Globus pallidus (tissue), 1 donor: ENCODE measurements at places on chromosomes 4 and X.

DNA sequence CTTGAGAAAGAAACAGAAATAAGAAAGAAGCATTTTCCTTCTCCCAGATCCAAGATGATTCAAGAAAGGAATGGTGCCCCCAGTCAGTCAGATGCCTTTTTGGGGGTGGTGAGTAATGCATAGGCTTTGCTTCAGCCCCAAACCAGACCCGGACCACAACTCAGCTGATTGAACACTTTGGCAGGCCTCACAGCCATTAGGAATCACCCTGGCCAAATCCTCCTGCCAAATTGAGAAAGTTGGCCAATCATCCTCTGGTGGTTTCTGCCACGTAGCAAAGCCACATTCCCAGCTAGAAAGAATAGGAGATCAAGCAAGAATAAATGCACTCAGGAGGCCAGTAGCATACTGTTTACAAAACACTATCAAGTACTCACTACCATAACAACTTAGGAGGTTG, 33.7 kb downstream of the FRMD7 start:
- no peak for DNase-seq

GRCh38 chrX:28225513-28225912, 244.3 kb upstream of the DCAF8L1 start:
- no peak for DNase-seq

GRCh38 chrX:72713130-72713529, 976 bp downstream of the PHKA1 start:
- DNase-seq, result no peak

DNA sequence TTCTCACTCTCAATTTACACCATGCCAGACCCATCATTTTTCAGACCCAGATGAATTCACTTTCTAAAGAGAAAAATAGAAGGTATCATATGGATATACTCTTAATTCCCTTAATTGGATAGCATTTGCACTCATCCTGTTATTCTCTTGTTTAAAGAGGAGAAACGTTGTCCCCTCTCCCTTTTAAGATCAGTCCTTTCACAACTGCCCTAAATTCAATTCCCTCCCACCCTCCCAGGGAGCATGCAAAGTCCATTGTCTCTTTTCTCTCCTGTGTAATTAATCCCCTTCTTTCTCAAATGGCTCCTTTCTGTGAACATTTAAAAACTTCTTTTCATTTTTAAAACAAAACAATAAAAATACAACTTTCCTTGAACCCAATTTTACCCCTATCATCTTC, 124.7 kb upstream of the TLL1 start:
- no peak for DNase-seq

- no peak for DNase-seq
These were observed 33.0 kb downstream of the SULT1B1 start for GRCh38 chr4:69727426-69727825.

DNA sequence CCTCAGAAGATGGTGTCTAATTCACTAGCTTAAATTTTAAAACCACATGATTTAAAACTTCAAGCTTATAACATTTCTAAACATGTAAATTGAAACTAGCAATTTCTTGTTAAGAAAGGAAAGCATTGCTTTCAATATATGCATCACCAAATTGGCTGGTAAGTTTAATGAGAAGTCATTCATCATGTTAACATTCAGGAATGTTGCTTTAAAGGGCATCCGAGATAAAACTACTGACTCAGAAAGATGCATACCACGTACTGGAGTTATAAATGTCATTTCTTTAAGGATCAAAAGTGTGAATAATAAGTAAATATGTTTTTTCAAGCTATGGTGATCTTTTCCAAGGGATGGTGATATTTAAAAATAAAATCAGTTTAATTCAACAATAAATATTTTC, 83.3 kb upstream of the VCX2 start:
- no peak for DNase-seq

DNA sequence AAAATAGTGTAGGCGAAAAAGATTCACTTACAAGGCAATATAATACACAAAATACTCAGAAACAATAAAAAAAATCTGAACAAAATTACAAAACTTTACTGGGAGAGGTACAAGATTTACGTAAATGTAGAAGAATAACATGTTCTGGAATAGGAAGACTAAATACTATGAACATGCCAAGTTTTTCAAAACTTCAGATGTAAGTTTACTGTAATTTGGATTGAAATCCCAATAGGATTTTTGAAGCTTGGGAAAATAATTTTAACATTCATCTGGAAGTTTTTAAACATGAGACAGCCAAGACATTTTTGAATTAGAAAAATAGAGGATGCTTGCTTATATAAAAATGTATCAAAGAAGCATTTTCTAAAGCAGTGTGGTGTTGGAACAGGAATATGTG, 30.5 kb upstream of the CT83 start:
- DNase-seq, result no peak

DNA sequence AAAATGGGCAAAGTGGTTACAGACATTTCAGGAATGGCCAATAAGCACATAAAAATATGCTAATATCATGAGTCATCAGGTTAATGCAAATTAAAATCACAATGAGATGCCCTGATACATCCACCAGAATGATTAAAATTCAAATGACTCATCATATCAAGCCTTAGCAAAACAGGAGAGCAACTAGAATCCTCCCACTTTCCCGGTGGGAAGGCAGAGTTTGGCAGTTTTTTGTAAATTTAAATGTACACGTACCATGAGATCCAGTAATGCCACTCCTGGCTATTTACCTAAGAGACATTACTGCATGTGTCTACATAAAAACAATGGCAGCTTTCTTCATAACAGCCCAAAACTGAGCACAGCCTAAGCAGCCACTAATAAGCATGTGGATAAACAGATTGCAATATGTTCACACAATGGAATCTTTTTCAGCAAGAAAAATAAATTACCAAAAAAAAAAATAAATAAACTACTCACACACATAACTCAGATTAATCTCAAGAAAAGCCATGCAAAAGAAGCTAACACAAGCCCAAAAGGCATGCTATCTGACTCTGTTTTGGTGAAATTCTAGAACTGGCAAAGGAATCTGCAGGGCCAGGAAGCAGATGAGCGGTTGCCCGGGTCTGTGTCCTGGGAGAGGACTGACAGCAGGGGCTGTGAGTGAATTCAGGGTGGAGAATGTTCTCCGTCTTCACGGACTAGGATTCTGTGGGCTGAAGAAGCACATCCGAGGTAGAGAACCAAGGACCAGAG, 48.8 kb downstream of the AFAP1 start:
- DNase-seq, result no peak

GRCh38 chr4:1356181-1356998, 9.4 kb downstream of the UVSSA start:
- peak; percentile 53 for DNase-seq

- DNase-seq, result no peak
These were observed 326.3 kb downstream of the RAPGEF2 start for GRCh38 chr4:159428975-159429692.

- no peak for DNase-seq
These were observed 89.0 kb downstream of the KDM6A start for GRCh38 chrX:44961817-44962607.

DNA sequence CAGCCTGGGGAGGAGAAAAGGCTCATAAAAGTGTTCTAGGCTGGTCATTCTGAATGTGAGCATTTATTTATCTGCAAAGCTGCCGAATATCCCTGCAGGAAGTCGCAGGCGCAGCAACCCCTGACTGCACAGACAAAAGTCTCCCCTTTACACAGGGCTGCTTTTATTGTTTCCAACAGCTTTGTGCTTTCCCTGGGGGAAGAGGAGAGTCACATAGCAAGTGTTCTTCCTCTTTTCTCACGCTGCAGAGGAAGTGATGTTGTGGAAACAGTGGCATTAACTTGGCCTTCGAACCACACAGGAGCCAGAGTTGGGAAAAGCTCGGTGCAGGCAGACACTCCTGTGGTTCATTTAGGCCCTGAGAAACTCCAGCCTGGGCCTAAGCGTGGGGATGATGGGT, 81.5 kb upstream of the BCOR start:
- no peak for DNase-seq

- no peak for DNase-seq
These were observed 295.4 kb downstream of the CFAP47 start for GRCh38 chrX:36214924-36215323.

- DNase-seq, result no peak
These were observed 67.9 kb upstream of the SLC4A4 start for GRCh38 chr4:71270901-71271300.

DNA sequence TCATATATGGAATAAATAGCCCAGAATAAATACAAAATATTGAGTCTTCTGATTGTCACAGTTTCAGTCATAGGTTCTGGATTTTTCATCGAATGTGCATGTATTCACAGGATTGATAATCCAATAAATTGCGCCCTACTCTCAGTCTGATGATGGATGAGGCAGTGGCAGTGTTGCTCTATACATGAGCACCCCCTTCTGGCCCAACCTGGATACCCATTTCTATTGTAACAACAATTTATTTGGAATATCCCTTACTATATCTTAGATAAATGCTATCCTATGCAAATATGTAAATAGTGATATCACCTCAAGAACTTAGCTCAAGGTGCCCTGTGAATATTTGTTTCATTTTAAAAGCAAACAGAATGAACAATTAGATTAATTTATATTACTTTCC, 733.7 kb upstream of the PABPC4L start:
- no peak for DNase-seq

DNA sequence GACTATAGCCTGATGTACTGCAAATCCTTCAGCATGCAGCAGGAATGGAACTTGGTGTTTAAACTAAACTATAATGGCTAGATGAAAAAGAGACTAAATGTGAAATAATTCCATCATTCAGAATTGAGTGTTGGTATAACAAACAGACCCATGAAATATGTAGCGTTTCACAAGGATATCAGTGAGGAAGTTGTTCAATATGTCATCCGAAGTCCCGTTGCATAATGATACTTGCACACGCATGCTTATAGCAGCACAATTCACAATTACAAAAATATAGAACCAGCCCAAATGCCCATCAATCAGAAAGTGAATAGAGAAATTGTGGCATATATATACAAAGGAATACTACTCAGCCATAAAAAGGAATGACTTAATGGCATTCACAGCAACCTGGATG, 20.4 kb downstream of the MECP2 start:
- no peak for DNase-seq
